ENCODE measurements at places on chromosomes 12 and 14.

DNA sequence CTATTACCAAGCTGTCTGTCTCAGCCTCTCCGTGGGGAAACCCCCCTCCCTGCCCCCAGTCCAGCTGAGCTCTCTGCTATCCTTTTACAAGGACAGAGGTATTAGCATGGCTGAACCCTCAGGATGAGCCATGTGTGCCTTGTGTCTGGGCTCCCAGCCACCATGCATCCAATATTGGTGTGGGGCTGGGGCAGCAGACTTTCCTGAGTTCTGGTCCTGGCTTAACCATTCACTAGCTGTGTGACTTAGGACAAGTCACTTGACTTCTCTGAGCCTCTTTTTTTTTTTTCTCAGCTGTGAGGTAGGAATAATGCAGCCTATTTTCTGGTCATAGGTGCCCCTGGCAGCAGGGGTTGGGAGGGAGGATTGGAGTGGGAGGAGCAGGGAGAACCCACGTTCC lies 17.1 kb upstream of the CYP46A1 start:
- no peak for DNase-seq

DNA sequence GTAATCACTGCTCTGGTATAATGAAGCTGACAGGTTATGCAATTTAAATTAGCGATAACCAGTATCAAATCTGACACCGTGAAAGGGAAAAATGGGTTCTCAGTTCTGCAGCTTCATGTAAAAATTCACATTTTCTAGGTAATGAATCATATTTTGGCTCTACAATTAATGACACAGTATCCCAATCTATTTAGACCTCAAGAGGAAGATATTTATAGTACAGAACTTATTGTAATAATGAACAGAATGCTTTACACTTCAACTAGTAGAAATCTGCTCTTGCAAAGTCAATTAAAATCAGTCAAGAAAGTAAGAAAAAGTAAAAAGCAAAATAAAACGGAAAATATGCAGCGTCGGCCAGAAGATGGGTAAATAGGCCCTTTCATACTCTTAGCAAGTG lies 24.3 kb downstream of the SEL1L start:
- DNase-seq, result no peak

DNA sequence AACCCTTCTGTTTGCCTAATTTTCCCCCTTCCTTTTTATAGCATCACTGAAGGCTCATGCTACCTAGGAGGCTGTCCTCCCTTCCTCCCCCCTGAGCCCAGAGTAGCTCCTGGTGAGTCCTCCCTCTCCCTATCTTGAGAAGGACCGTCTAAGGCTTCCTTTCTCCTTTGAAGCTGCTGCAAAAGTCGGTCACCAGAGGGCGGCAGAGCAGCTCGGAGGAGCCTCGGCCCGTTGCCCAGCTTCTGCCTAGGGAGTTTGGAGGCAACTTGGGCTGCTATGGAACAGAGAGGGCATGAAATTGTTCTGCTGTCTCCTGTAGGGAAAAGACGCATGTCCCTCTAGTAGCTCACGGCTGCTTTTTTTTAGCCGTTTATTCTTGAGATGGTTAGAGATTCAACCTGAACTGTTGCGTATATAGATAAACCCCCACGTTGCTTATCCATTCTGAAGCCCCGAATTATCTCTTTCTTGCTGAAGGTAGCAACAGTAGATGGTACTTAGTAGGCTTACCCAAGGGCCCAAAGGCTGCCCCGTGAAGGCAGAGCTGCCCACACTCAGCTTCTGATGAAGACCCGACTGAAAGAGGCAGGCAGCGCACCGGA lies 5.7 kb downstream of the WNT5B start:
- peak; percentile 47 for DNase-seq

GRCh38 chr14:48970943-48971342 lies 615.2 kb downstream of the RPS29 start:
- no peak for DNase-seq

DNA sequence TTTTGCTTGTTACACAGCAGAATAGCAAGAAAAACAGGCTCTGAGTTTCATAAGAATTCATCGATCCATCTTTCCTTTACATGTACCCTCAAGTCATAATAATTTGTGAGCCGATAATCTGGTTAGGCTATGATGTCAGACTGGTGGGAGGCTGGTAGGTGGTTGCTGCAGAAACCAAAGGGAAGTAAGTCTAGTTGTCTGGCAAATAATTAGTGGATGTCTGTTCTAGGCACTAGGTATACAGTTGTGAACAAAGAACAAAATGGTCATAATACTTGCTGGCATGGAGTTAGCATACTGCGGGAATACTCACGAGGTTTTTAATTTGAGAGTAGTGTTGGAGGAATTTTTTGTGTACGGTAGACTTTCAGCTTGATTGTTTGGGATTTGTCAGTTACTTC lies 8.8 kb downstream of the SUSD6 start:
- no peak for DNase-seq

DNA sequence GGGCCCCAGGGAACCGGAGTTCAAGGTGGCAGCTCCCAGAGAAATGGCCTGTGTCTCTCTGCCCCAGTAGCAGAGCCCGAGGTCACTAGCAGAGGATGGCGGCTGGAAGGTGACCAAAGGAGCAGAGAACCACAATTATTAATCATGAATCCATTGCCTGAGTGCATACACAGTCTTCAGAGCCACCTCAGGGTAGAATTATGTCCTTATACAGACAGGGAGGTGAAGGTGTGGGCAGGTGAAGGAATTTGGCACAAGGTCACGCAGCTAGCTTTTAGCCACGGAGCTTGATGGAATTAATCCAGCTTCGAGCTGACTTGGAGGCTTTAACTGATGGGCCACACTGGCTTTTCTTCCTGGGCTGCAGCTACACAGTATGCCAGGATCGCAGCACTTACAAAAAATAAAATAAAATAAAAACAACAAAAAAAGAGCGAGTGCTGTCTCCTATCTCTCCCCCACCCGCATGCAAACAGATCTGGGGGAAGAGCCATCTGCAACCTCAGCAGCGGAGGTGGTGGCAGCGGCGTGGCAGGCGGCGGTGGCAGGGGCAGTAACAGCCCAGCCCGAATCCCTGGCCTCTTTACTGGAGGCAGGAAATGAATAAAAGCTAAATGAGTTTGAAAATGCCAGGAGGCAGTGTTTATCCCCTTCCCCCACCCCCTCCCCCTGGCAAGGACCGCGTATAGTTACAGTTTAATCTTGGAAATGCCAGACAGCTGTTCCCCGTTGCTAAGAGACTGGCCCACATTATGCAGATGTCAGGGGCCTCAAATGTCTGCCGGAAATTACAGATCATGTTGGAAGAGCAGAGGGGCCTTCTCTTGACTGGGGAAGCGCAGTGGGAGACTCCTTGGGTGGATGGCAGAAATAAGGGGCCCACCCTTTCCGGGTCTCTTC lies 93.5 kb downstream of the LRRC74A start:
- no peak for DNase-seq

DNA sequence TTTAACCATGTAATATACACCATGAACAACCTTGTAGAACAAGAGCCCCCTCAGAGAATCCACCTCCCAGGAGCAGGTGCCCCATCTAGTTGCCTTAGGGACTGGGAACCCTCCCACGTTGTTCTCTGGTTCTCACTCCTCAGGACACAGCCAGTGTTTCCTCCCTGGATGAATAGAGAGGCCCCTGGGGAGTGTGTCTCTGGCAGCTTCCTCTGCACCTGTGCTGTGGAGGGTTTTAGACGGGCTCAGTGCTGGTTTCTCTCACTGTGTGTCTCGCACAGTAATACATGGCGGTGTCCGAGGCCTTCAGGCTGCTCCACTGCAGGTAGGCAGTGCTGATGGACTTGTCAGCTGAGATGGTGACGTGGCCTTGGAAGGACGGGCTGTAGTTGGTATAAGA lies 581.3 kb downstream of the TMEM121 start:
- DNase-seq, result no peak

- no peak for DNase-seq
Measured at GRCh38 chr12:1605129-1606020, 11.0 kb upstream of the FBXL14 start.

GRCh38 chr12:112711507-112711906 lies 80.0 kb upstream of the RPH3A start:
- DNase-seq, result no peak

DNA sequence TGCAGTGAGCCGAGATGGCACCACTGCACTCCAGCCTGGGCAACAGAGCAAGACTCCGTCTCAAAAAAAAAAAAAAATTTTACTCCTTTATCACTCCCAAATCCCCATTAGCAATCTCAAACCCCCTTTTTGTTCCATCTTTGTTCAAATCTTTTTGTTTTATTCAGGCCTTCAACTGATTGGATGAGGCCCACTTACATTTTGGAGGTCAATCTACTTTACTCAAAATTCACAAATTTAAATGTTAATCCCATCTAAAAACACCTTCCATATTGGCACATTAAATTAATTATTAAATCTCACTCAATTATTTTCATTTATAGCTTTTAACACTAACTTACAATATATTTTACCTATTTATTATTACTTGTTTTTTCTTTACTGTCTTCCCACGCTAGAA lies 27.0 kb upstream of the TXNRD1 start:
- DNase-seq, result no peak

DNA sequence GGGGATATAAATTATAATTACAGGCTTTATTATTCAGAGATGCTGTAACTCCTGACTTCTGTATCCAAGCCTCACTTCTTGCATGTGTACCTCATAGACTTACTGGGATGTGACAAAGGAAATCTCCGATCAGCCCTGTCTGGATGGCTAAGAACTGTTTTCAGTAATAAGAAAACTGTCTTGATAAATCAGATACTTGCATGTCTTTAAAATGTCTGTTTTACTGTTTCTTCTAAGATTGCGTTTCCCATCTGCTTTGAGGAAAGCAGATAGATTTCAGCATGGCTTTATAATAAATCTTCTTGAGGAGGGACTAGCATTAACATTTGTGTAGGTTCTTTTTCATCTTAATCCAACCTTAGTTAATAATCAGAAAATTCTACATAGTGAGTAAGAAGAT lies 395.9 kb downstream of the EGLN3 start:
- no peak for DNase-seq

GRCh38 chr12:113332688-113333417 lies 2.1 kb downstream of the SLC8B1 start:
- no peak for DNase-seq

DNA sequence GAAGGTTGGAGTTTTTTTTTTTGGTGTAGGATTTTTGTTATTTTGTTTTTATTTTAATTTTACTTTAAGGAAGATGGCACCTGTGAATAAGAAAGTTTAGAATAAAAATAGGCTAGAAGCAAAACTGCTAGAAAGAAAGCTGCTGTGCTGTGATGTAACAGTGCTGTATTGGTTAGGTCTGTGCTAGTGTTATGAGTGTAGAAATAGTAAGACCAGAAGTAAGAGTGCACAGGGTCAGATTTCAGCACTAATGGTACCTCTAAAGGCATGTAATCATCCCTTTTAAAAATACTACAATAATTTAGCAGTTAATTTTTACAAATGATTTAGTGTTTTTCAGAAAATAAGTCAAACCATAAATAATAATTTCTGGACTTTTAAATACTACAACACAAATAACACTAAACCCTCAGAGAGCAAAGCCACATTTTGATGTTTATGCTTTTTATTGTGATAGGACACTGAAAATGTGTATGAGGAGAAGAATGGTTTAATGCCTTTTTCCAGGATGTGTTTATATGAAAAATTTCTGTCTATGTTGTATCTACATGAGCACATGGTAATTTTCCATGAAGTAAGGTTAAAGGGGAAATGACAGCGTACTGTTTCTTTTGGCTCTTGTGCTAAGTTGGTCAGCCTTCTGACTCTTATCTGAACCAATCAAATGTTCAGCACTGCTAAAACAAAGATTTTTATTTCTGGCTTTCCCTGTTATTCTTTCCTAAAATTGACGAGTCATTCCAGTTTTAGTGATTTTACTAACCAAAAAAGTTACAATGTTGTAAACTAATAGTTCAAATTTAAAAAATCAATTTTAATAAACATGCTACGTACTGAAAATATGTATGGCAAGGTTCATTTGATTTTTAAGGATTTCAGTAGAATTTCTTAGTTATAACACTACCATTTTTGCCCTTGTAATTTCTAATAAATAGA lies 96.1 kb downstream of the PPHLN1 start:
- no peak for DNase-seq

- DNase-seq, result no peak
Measured at GRCh38 chr12:26319511-26319910, 124.1 kb downstream of the SSPN start.

DNA sequence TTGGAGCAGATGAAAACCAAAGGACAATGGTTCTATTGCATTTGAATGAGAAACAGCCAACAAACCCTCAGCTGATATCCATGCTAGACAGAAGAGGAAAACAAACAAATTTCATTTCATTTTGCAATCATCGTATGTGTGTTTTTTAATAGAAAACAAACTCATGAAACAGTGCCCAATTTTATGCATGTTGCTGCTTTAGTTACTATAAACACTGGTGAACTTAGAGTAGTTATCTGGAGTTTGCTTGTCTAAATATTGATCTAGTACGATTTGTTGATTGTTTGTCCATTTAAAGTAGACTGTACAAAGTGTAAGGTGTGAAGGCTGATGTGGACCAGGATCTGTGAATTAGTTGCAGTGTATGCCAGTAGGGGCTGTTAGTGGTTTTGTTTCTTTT lies 166.6 kb downstream of the KITLG start:
- DNase-seq, result no peak

DNA sequence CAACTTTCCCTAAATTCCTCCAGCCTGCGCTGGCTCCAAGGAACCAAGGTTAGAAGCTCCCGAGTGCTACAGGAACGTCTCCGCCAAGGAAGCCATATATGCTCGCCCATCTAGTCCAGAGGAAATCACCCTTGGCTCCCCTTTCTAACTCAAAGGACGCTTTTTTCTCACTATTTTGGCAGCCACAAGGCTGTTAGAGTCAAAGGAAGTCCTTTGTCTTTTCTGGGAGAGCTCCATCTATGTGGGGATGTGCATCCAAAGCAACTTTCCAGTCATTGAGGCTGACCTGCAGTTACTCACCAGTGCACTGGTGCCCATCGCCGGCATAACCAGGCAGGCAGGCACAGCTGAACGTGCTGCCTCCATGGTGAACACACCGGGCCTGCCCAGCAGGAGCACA lies 37.6 kb downstream of the RTRAF start:
- DNase-seq, result no peak

Data from GM12892 (cell line).